Hematopoietic multipotent progenitor cell treated with erythropoietin and hydrocortisone succinate and interleukin-3 and kit ligand, for 17 days (in vitro differentiated cells): ENCODE measurements at places on chromosomes 12 and 14.

- DNase-seq, result no peak
These were observed 3.0 kb upstream of the GARIN2 start for GRCh38 chr14:67186172-67186768.

DNA sequence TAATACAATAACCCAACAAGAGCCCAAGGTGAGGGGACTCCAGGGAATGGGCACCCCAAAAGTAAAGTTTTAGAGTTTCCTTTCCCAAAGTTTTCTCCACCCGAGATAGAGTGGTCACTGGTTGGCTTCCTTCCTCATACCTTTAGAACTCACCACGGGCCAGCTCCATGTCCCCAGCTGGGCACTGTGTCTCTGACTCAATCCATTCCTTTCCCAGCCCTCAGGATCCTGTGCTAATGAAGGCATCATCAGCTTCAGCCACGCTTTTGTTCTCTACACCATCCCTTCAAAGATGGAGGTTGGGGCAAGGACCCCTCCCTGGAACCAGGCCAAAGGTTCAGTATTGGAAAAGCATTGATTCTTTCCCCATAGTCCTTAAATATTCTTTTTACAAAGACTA, 59.8 kb upstream of the VASH1 start:
- DNase-seq, result no peak

- DNase-seq, result no peak
These were observed 249.7 kb upstream of the AVPR1A start for GRCh38 chr12:63400718-63401117.

DNA sequence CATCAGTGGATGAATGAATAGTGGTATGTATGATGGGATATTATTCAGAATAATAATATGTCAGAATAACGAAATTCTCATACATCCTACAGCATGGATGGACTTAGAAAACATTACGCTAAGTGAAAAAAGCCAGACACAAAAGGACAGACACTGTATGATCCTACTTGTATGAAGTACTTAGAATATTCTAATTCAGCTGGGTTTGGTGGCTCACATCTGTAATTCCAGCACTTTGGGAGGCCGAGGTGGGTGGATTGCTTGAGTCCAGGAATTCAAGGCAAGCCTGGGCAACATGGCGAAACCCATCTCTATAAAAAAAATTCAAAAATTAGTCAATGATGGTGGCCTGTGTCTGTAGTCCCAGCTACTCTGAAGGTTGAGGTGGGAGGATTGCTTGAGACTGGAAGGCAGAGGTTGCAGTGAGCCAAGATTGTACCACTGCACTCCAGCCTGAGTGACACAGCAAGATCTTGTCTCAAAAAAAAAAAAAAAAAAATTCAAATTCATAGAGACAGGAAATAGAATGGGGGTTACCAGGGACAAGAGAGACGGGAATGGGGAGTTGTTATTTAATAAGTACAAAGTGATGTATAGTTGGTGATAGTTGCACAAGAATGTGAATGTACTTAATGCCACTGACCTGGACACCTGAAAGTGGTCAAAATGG, 132.3 kb downstream of the CHST11 start:
- DNase-seq, result peak; percentile 42

DNA sequence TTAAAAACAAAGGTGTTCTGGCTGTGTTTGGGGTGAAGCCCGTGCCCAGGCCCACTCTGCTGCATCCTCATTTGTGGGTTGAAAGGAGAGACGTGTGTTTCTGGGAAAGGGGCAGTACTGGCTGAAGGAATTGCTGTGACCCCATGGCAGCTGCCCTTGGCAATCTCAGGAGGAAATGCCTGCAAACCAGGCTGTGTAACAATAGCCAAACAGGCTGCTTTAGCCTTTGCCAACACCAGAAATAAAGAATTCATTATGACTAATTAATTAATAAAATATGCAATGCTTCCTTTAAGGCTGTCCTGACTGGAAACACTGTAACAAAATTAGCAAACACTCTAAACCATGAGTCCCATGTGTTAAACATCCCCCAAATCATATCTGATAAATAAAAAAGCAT, 53.0 kb upstream of the KRR1 start:
- no peak for DNase-seq

- no peak for DNase-seq
These were observed 171.6 kb upstream of the PDE3A start for GRCh38 chr12:20196767-20197166.

DNA sequence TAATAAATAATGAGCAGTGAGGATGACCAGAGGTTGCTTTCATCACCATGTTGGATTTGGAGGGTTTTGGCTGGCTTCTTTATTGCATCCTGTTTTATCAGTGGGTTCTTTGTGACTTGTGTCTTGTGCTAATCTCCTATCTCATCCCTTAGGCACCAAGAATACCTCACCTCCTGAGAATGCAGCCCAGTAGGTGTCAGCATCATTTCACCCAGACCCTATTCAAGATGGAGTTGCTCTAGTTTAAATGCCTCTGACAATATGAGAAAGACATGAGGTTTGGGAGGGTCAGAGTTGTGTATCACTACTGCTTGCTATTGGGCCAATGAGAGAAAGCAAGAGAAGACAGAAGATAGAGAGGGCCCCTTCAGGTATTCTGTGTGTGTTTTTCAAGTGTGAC, 592.2 kb downstream of the ETNK1 start:
- DNase-seq, result no peak

DNA sequence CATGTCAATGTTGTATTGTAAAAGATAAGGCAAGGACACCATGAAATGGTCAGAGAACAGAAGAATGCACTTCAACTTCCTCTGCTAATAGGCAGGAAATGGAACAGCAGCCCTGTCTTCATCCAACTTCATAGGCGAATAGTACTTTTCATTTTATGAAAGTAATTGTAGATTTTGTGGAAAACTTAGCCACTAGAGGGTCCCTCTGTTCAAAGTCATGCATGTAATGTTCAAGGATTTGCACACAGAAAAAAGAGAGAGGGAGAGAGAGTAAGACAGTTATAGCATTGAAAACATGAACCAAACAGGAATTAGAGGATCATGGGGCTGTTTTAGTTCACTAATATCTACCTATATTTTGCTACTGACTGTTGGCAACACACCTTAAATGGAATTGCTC, 172.2 kb downstream of the FLRT2 start:
- no peak for DNase-seq
